ENCODE measurements at places on chromosomes 4 and X. TPM values are rescaled to one million over a fixed set of nuclear protein-coding genes. Genes with fewer than 3 reads are reported as not detected.

DNA sequence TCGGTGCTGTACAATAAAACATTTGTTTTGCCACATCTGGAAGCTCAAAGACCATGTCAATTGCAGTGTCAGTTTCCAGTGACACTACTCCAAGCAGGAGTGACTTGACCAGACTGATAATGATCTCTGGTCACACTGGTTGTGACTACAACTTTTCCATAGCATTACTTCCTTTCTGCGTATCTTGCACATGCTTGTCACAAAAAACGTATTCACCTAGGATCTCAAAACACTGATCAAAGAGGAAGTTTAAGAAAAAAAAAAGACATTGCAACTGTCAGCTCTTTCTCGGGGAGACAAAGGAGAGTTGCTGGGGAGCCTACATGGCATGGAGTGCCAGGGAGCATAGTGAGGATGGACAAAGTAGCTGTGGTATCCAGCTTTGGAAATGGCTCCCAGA lies 60.6 kb downstream of the OPHN1 start:
- no peak for DNase-seq

DNA sequence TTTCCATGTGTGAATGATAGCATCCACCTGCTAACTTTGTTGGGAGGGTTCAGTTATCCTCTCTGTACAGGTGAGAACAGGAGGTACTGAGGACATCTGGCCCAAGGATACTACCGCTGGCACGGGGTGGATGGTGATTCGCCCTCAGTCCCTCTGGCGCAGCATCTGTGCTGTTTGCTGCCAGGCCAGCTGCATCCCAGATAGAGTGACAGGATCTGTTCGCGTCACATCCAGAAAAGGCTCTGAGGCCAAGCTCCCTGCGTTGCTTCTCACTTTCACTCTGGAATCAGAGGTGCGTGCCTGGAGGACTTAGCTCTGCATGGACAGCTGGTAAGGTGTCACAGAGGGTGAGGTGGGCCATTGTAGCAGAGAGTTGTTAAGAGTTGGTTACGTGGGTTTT lies 95.4 kb downstream of the TBL1X start:
- DNase-seq: no peak

GRCh38 chr4:100588076-100588475 lies 70.3 kb upstream of the EMCN start:
- no peak for DNase-seq

GRCh38 chr4:1604181-1604705 lies 79.9 kb downstream of the FAM53A start:
- DNase-seq: peak; percentile 69

GRCh38 chrX:3345281-3346191 lies 916 bp downstream of the MXRA5 start:
- no peak for DNase-seq

DNA sequence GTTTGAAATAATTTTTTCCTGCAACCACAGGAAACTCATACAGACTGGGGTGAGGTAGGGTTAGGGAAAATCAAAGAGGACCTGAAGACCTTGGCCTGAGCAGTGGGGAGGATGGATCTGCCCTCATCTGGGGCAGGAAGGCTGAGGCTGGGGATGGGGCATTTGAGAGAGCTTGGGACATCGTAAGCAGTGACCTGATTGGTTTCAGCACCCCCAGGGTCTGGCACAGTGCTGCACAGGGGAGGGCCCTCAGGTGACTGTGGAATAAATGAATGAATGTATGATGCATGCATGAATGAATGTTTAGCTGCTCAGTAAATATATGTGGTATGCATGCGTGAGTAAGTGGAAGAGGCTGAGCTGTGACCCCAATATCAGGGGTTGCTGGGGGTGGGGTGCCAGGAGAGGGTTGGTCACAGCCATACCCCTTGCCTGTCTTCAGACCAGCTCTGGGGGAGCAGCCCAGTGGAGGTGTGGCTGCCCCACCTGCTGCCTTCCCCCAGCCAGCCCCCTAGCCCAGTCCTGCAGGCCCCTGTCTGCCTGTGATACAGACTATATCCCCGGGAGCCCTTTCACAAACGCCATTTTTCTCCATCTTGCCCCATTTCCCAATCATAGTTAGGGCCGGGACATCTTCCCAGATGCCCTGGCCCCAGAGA lies 11.0 kb upstream of the TNIP2 start:
- DNase-seq: no peak

GRCh38 chr4:119394826-119395225 lies 72.9 kb upstream of the FABP2 start:
- no peak for DNase-seq

GRCh38 chr4:1317177-1318045 lies 27.7 kb downstream of the MAEA start:
- peak; percentile 61 for DNase-seq

- no peak for DNase-seq
Observed at GRCh38 chr4:16129336-16129735, 45.5 kb upstream of the PROM1 start.

GRCh38 chrX:119194621-119195020 lies 41.5 kb upstream of the PGRMC1 start:
- no peak for DNase-seq

DNA sequence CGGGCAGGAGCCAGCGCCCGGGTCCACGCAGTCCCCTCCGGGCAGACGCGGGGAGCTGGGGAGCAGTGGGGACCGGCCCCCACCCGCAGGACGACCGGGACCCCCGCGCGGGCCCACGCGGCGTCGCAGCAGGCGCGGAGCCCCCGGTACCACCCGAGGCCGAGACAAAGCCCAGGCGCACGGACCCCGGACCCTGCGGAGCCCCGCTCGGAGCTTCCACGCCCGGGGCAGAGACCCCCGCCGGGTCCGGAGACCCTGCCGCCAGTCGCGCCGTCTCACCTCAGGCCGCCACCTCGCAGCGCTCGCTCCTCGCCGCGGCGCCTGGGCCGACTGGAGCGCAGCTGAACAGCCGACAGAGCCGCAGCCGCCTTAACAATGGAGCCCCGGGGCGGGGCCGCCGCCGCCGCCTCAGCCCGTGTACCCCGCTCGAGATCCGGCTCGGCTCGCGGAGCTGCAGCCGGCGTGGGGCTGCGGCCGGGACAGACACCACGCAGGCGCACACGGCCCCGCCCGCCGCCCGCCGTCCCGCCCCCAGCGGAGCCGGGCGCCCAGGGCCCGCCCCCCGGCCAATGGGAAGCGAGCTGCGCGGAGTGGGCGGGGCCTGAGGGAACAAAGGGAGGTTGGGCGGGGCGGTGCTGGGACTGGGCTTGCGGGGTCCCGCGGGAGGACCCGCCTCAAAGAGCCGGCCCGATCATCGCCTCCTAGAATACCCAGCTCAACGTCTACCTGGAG lies at the start of gene AFAP1:
TSS of gene AFAP1 (minus strand) at position 485 of the 732 bp plus-strand sequence. CDS start 67,783 bp downstream, outside the sequence.
- peak; percentile 94 for DNase-seq

The XAGE2 gene
- not detected for total RNA-seq

The PRR27 gene
- total RNA-seq: not detected

The SNCA gene
- 27.4 TPM for total RNA-seq

The CCKAR gene
- total RNA-seq: not detected

The EDA gene
- total RNA-seq: 10.9 TPM
